ENCODE measurements at places on chromosomes 7 and 10.

DNA sequence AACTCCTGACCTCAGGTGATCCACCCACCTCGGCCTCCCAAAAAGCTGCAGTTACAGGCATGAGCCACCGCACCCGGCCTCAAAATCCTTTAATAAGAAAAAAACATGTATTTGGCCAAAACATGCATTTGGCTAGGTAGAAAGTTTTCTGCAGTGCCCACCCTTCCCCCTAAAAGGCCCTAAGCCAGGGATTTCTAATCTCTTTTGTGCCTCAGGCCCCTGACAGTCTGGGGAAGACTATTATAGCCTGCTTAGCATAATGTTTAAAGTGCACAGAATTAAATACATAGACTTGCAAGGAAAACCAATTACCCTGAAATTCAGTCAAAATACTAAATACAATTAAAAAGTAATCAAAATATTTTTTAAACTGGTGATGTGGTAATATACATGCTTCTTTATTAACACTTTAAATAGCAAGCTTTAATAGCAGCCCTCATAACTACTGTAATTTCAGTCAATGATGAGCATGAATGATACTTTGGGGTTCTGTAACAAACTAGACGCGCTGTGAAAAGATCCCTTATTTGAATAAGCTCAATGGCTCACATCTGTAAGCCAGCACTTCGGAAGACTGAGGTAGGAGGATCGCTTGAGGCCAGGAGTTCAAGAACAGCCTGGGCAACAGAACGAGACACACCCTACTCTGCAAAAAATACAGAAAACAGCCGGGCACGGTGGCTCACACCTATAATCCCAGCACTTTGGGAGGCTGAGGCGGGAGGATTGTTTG lies 29.9 kb downstream of the SPDYE6 start:
- peak; percentile 2 for DNase-seq

DNA sequence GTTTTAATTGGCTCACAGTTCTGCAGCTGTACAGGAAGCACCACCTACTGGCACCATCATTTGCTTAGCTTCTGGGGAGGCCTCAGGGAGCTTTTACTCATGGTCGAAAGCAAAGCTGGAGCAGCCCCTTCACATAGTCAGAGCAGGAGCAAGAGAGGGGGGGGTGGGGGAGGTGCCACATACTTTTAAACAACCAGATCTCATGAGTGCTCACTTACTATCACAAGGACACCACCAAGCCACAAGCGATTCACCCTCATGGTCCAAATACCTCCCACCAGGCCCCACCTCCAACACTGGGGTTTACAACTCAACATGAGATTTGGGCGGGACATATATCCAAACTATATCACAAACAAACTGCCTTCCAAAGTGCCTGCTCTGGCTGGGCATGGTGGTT lies 31.7 kb upstream of the SLC18A3 start:
- no peak for DNase-seq

- DNase-seq = peak; percentile 47
Observed at GRCh38 chr7:121385800-121386179, 10.3 kb downstream of the FAM3C start.

DNA sequence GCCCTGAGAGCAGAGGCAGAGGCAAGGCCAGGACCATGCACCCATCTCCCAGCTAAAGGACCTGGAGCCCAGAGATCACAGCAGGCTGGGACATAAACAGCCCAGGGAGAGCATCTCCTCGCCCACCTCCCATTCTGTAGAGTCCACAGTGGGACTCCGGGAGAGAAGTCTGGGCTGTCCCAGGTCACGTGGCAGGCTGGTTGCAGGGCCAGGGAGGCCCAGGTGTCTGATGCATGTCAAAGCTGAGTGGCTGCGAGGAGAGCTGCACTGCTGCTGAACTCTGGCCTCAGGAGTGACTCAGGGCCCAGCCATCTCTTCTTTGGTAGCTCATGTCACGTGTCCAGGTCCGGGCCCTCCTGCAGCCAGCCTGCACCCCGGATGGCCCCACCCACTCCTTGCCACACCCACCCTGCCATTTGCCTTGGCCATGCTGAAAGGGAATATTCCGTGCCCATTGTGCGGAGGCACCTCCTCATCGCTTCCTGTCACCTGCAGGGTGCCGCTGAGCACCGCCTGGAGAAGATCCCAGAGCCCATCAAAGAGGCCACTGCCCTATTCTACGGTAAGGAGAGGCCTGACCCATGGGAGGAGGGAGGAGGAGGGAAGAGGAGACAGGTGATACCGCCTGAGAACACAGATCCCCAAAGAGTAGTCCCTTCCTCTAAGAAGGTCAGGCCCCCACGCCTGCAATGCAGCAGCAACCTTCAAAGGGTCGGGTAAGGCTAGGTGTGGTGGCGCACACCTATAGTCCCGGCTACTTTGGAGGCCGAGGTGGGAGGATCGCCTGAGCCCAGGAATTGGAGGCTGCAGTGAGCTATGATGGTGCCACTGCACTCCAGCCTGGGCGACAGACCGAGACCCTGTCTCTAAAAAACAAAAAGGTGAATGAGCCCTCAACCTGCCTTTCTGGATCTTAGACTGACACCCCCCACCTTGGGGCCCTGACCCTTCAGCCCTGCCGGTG lies 12.6 kb upstream of the SH2B2 start:
- DNase-seq = no peak

GRCh38 chr10:61542596-61542995 lies 89.4 kb upstream of the TMEM26 start:
- no peak for DNase-seq

DNA sequence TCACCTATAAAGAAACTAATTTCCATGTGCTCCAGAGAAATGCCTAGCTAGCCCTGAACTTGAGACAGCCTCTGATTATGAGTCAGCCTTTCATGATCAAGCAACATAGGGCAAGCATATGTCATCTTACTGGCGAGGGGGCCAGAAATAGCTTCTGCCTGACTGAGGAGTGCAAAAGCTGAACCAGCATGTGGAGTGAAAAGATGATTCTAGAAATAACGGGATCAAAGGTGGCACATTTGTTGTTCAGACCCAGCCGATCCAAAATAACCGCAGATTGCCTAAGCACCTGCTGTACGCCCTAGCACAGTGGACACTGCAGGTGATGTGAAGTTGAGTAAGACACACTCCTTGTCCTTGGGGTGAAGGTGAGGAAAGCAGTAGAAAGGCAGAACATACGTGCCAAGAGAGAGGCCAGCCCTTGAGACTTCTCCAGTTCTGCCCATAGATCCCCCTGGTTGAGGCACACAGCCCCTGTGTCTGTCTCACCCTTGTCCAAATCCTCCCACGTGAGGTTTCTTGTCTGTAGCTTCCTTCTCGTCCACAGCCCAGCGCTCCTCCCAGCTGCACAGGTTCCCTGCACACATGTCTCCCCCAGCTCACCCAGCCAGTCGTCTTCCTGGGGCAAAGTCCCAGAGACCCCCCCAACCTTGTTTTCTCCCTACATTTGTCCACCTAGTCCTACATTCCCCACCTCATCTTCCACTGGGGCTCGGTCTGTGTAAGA lies 2.8 kb upstream of the BCL7B start:
- DNase-seq = peak; percentile 62

DNA sequence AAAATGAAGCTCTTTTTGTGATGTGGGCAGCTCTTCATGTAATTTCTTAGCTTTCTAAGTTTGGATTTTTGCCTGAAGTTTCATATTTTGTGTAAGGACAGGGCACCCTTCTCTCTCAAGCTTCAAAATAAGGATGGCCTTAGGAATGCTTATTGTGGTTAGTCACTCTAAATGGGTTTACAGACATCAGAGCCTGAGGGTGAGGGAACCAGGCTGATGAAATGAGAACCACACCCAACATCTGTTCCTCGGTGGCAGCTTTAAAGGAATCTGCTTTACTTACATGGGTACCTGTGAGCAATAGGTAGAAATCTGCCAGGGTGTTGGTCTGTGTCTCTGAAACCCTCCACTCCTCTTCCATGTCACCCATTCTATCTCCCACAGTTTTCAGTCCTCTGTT lies 174.3 kb downstream of the EMX2 start:
- no peak for DNase-seq

DNA sequence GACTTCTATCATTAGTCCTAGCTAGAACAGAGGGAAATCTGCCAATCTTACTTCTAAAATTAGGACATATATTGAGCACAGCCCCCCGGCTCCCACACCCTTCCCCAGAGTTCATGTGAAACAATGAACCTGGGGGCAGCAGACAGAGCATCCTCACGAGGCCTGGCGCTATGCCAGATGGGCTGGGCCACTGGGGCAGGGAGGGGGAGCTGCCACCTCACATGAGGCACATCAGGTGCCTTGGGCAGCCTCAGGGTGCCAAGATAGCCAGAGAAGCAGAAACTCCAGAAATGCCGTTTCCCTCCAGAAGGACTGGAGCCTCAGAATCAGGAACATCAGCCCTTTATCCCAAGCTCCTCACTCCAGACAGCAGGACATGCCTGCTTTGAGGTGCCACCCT lies 92.8 kb upstream of the LANCL2 start:
- no peak for DNase-seq

DNA sequence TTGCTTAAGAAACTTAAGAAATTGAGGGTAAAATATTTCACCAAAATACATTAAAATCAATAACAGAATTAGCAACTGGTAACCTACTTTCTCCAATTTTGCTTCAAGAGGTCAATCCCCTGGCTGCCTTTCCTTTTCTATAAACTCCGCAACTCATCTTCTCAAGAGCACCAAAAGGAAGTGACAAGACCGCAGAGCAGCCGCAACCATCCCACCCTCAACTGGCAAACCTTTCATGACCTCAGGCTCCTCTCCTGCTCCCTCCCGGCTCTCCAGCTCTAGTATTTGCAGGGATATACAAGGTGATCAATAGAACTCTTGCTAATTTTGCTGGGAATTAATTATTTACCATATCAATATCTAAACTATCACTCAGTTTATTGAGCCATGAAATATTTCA lies 88.9 kb downstream of the ATE1 start:
- no peak for DNase-seq

DNA sequence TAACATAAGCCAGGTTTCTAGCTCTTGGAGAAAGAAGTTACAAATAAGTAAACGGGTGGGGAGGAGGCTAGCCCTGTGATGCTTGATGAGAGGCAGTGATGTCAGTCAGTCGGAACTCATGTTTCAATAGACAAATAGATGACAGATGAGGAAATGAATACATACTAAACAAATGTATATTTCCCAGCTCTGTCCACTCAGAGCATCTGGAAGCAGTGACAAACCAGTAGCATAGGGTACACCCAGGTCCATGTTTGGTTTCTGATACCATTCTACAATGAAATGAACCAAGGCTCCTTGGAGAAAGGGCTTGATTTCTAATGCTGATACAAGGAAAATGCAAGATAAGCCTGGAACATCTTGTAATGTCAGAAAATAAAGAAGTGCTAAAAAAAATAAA lies 30.6 kb downstream of the PODXL start:
- no peak for DNase-seq

- peak; percentile 73 for DNase-seq
Observed at GRCh38 chr10:12656518-12657142, 307.3 kb downstream of the CAMK1D start.

DNA sequence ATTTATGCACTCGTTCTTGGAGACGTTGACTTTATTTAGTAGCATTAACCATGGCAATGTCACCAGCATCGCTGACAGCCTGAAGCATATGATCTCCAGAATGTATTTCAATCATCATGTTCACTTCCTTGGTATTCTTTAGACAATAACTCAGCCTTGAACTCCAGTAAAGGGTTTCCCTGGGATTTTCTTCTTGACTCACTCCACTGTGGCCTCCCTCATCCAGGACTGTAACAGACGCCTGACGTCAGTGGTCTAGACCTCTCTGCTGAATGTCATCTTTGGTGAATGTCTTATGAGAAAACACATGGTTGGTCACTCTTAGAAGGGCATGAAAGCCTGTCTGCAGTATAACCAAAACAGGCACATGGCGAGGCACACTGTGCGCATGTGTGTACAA lies 64.4 kb downstream of the EGFR start:
- DNase-seq = no peak

- no peak for DNase-seq
Observed at GRCh38 chr7:108425714-108426275, 30.4 kb downstream of the NRCAM start.

DNA sequence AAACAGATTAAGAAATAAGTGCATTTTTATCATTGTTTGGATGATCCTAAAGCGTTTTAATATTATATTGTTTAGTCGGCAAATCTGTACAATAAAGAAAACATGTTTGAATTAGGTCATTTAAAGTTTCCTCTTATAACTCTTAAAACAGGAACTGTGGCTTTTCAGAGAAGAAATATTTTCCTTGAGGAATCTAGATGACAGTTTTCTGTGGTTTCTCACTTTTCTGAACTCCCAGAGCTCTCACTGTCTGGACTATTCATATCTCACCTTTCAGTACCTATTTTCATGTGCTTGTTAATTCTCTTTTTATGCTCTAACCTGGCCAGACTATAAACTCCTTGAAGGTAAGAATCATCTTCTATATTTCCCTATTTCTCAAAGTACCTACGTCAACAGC lies 135.1 kb downstream of the CHN2 start:
- DNase-seq = no peak

- no peak for DNase-seq
Observed at GRCh38 chr7:123769371-123769770, 20.6 kb upstream of the WASL start.

GRCh38 chr7:19051767-19052375 lies 65.6 kb downstream of the TWIST1 start:
- peak; percentile 27 for DNase-seq

- no peak for DNase-seq
Observed at GRCh38 chr7:159030490-159031134, 114.1 kb downstream of the VIPR2 start.

DNA sequence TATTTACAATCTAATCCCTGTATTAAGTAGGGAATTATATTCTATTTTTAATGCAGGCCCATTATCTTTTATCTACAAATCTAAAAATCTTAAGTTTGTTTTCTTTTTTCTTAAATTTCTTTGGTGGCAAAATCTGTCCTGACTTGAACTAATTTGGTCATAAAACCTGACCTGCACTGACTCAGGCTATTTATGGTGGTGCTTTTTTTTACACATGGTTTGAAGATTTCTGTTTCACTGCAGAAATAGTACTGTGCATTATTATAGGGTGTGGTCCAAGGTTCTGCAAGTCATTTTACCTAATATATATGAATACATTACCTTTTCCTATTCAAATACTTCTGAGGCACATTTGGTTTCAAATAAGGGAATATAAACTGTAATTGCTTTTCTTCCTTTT lies 137.0 kb downstream of the CD36 start:
- no peak for DNase-seq

GRCh38 chr10:101564490-101564991 lies 23.5 kb downstream of the POLL start:
- DNase-seq = no peak

GRCh38 chr7:81776161-81776560 lies 6.3 kb upstream of the HGF start:
- DNase-seq = no peak

DNA sequence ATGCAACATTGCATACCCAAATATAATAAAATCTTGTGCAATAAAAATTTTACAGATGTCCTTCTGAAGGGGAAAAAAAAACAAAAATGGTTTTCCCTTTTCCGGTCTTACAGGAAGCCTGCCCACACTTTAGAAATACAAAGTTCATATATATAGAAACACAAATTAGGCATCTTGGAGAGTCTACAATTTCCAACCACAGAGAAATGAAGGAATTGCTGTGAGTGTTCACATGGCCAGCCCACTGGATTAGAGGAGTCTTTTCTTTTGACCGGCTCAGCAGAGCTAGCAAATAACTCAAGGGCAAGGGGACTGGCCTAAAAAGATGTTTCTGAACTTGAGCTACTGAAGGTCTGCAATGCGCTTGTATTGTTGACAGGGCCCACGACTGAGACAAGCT lies 92.4 kb downstream of the GLI3 start:
- DNase-seq = no peak
